ENCODE measurements at places on chromosomes 3 and 15. TPM values are rescaled to one million over a fixed set of nuclear protein-coding genes. Genes with fewer than 3 reads are reported as not detected.

The STAB1 gene
- 0.50 TPM for total RNA-seq

The WDR76 gene
- total RNA-seq, result 17.0 TPM

The ROBO2 gene
- 1.1 TPM for total RNA-seq

The RPL4 gene
- total RNA-seq, result 2,644 TPM

The PRRT3 gene
- total RNA-seq, result 3.0 TPM

The EIF1B gene
- total RNA-seq, result 27.8 TPM

The ROPN1 gene
- not detected for total RNA-seq

The C15orf62 gene
- 0.50 TPM for total RNA-seq

The SLC6A20 gene
- total RNA-seq, result 0.50 TPM

The MYEF2 gene
- total RNA-seq, result 44.5 TPM

The SST gene
- total RNA-seq, result not detected

The ARGFX gene
- not detected for total RNA-seq

Data from renal cortical epithelial cell (primary cell).